ENCODE measurements at places on chromosomes 6 and 20. TPM values are rescaled to one million over a fixed set of nuclear protein-coding genes. Genes with fewer than 3 reads are reported as not detected.

- DNase-seq, result no peak
Measured at GRCh38 chr20:54339093-54339492, 131.2 kb downstream of the PFDN4 start.

DNA sequence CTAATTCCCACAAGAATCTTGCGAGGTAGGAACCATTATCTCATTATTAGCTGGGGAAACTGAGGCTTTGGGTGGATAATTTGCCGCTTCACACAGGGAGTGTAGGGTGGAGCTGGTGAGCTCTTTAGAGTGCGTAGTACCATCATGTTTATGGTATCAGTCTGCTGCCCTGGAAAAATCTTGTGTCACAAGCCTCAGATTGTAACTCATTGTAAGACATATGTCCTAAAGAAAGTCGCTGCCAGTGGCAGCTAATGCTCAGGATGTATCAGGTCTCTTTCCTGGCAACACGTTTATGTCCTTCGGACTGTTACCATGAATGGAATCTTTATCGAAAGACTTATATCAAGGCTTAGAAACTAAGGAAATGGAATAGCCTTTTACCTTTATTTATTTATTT is 1.9 kb downstream of the ZFAND3 start:
- no peak for DNase-seq

DNA sequence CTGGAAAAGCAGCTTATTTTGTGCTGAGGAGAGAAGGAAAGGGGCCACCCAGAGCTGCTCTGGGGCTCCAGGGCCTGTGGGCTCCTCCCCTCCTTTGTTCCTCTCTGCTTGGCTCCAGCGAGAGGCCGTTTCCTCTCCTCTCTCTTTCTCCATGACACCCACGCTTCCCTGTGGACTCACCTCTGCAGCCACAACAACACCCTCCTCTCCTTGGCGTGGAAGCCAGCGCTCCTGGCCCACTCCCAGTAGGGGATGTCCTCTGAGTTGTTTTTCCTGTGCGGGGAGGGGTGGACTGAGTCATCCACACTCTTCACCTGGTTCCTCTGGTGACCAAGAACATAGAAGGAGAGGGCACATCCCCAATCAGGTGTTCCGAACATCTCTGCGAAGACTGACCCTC is 4.9 kb upstream of the CDSN start:
- no peak for DNase-seq

TMEM74B gene
- polyA plus RNA-seq, result 3.0 TPM

RTF2 gene
- polyA plus RNA-seq, result 134 TPM

DNA sequence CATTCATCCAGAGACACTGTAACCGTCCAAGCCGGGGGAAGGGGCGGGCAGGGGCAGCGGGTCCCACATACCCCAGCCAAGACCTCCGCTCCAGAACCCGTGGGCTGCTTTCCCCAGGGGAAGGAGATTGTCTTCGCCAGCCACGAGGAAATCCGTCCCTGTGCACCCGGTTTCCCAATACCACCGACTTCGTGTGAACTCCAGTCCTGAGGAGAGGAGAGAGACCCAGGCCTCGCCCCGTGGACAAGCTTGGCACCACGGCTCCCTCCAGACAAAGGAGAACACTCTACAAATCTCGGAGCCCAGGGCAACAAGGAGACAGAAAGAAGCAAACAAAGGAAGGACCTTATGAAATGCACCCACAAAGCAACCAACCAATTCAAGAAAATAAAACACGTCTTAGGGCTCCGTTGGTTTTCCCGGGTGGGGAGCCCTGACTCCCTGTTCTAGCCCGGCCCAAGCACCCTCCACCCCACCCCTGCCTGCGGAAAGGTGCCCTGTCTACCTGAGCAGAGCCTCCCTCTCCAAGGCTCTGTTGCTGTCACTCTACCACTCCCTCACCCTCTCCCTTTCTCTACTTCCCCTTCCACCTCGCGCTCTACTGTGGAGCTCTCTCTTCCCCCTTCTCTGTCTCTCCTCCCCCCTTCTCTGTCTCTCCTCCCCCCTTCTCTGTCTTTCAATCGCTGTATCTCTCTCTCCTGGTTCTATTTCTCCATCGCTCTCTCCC is 1382.8 kb upstream of the DEFB115 start:
- no peak for DNase-seq

TDP2 gene
- 61.1 TPM for polyA plus RNA-seq

- DNase-seq, result no peak
Measured at GRCh38 chr6:31737315-31737990, 1.1 kb upstream of the CLIC1 start.

SCRT2 gene
- 0.04 TPM for polyA plus RNA-seq

DNA sequence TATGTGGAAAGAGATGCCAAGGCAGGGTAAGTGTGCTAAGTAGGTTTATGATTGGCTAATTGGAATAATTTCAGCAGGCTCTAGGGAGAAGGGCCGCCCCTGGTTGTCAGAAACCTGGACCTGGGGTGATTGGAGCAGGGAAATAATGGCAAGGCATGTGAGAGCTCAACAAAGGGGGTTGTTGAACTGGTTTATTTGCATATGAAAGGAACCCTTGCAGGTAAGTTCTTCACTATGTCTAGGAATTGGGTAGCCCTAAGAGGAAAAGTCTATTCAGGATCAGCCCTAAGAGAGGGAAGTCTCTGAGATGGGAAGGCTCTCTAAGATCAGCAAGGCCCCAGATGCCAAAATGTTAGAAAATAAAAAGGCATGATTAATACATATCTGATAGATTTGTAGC is 175.4 kb upstream of the PRND start:
- no peak for DNase-seq

SPATS1 gene
- not detected for polyA plus RNA-seq

C20orf141 gene
- polyA plus RNA-seq, result not detected

DNA sequence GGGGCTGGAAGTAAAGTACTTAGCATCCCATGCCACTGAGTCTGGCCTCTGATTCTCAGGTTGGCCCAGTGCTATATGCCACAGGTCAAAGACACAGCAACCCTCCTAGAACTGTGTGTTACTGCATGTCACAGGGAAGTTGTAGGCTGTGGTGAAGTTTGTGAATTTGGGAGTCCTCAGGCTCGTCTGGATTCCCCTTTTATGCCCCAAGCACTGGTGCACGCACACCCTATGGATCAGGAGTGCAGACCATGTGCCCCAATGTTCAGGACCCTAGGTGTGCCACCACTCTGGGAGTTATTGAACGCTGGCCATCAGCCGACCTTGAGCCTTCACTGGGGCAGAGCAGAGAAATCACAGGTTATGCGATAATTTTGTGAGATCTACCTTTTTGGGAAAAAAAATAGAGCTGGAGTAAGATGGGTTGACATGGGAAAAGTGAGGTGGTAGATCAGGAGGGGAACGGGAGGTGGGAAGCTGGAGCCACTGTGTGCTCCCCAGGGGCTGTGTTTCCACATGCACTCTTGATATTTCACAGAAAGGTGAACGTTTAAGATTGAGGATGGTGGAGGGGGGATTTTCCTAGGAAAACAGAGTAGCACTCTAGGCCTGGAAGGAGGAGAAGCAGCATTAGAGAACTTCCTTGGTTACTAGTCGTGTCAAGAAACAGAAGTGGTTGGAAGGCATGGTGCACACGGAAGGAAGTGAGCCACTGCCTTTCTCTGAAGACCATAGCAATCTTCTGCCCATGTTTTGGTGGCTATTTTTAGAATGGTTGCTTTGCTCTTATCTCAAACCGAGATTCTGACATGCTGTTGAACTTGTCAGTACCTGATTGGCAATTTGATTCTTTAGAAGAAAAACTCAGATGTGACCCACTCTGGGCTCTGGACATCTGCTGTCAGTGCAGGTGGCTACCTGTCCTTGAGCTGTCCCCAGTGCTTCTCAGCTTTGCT is 44.1 kb downstream of the DUSP22 start:
- DNase-seq, result no peak

- DNase-seq, result no peak
Measured at GRCh38 chr20:12875510-12875909, 133.3 kb upstream of the SPTLC3 start.

FARS2 gene
- polyA plus RNA-seq, result 21.1 TPM

ZSCAN12 gene
- 14.7 TPM for polyA plus RNA-seq

TFAP2D gene
- polyA plus RNA-seq, result not detected

- DNase-seq, result no peak
Measured at GRCh38 chr6:149043476-149044130, 273.9 kb upstream of the TAB2 start.

- DNase-seq, result no peak
Measured at GRCh38 chr6:55664591-55665587, 85.9 kb upstream of the HMGCLL1 start.

GRCh38 chr6:42714098-42714761 is 8.2 kb downstream of the PRPH2 start:
- no peak for DNase-seq

GRCh38 chr6:2919401-2919800 is 16.3 kb upstream of the SERPINB9 start:
- DNase-seq, result no peak

GRCh38 chr6:9136141-9136822 is 700.9 kb upstream of the SLC35B3 start:
- no peak for DNase-seq

DNA sequence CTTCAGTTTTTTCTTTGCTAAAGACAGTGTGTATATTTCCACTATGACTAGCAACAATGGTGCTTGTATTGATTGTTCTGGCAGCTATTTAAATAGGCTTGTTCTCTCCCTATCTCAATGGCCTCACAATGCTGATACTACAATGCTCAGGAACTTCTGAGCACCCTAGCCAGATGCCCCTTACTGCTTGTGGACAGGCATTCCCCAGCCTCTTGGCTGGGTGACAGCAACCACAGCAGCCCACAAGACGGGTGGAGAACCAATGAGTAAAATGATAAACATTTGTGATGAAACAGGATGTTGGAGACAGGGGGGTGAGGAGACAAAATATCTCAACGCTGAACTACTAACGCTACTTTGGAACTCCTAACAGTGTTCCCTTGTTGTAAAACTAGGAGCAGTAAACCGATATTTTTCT is 42.3 kb downstream of the HIVEP2 start:
- no peak for DNase-seq

- no peak for DNase-seq
Measured at GRCh38 chr6:116666869-116667268, 1.7 kb downstream of the ZUP1 start.

- DNase-seq, result no peak
Measured at GRCh38 chr6:43966853-43967718, 160.2 kb downstream of the MRPL14 start.

GRCh38 chr20:62752671-62753501 is 43.4 kb upstream of the MRGBP start:
- no peak for DNase-seq

DNA sequence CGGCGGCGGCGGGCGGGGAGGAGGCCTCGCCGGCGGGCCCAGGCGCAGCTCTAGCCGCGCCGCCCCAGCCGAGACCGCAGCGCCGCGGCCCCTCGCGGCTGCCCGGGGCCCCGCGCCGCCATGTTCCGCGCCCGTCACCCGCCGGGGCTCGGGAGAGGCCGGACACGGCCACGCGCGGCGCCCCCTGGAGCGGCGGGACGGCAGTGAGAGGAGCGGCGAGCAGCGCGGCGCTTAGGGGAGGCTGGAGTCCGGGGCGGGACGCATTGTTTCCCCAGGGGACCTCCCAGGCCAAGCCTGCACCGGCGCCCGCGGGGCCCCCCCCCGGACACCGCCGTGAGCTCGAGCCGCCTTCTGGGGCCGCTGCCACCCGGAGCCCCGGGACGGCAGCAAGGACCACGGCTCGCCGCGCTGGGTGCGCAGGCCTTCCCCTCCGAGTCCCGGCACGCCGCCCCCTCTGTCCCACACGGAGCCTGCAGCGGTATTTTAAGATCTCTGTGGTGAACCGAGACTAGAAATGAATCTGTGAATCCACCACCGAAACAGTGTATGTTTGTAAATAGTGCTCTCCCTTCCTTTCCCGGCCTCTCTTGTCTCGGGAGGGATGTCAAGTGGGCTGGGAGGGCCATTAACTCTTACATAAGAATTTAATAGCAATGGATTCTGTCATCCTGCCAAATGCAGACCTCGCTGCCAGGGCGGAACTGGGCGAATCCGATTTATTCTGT is 424 bp upstream of the KIF13A start:
- peak; percentile 51 for DNase-seq

DNA sequence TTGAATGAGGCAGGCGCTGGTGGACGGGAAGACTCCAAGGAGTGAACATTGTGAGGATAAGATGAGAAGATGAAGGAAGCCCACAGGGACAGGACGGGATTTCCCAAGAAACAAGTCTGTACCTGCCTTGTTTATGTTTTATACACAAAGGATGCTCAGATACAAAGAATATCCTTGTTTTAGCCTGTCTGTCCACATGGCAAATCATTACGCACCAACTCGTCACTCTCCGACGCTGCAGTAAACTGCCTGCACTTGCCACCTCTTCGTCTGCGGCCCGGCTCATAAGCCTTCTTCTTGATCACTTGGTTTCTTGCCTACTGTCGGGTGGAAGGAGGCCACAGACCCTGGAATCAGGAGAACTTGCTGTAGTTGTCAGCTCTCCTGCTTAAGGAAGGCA is 85.4 kb downstream of the CD83 start:
- no peak for DNase-seq

DNA sequence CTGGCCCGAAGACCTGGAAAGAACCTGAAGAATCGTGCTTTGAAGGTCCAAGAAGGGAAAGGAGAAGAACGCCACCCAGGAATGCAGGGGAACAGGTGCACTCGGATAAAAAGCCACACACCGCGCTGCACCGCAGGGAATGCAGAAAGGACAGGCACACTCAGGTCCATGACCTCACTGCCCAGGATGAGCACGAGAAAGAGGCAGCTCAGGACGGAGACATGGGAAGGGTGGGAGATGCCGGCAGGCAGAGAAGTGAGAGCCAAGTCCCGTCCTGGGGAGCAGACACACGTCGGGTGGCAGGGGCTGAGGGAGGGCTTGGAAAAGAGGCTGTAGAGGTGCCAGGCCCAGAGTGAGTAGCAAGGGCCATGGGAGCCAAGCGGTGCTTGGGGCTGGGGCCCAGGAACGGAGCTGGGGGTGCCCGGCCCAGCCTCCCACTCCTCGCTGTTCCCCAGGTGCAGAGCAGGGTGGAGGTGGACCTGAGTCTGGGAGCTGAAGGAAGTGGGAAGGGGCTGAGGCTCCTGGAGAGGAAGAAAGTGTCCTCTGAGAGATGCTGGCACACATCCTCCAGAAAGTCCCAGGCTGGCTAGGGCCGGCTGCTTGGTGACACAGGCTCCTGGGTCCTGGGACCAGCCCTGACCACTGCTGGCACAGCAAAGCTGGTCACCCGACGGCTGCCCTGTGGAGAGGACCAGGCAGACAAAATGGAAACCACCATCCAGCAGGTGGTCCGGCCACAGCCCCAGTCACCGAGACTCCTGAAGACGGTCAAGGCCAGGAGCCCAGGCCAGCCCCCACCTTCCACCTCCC is 91.3 kb downstream of the PSMB1 start:
- DNase-seq, result no peak

DNA sequence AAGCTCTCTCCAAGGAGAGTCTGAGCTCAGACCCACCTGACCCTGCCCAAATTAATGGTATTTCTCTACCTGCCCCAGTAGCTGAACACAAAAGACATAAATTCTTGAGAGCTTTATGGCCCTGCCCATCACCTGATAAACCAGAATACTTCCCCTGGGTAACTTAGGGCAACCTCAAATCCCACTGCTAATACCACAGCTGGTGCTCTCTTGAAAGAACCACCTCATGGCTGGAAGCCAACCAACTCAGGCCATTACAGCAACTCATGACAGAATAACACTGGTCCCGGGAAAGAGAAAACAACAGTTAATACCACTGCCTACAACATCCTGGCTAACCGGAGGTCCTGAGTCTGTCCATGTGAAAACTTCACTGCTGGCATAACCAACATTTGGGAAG is 328.6 kb downstream of the NKAIN2 start:
- no peak for DNase-seq

GRCh38 chr20:44198872-44199271 is 11.7 kb downstream of the OSER1 start:
- no peak for DNase-seq

All from right renal pelvis (tissue), 4 donors.